ENCODE measurements at places on chromosomes 1 and 21. TPM values are rescaled to one million over a fixed set of nuclear protein-coding genes. Genes with fewer than 3 reads are reported as not detected.

- H3K27me3 ChIP-seq: no peaks in the 10 kb centered on the region
Measured at GRCh38 chr1:175033953-175034352, 10.7 kb upstream of the MRPS14 start.

DNA sequence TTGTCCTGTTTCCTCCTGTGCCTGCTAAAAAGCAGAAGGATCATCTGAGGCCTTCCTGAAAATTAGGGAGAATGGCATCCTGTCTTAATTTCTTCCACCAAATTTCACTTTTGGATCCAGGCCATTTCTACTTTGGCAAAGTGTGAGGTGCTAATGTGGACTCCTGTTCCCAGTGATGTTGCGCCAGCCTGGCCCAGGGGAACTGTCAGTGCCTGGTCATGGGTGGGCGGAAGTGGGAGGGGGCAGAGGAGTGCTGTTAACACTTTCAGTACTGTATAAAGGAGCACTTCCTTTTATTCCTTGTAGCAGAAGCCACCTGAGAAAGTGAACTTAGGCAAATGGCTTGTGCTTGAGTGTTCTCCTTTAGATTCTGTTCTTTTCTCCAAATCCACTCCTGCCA, 19.9 kb downstream of the ELAPOR1 start:
- H3K27me3 ChIP-seq: no peaks in the 10 kb centered on the region
- peak; percentile 31 for DNase-seq
- no peak overlapping the region for H3K4me3 ChIP-seq
- H3K36me3 ChIP-seq: no peaks in the 10 kb centered on the region
- H3K27ac ChIP-seq: no peak overlapping the region
- H3K4me1 ChIP-seq: peaks cover 8% of the 10 kb centered on the region

- no peaks in the 10 kb centered on the region for H3K27me3 ChIP-seq
- no peaks in the 10 kb centered on the region for H3K4me1 ChIP-seq
- no peak for DNase-seq
- H3K27ac ChIP-seq: no peak overlapping the region
- H3K36me3 ChIP-seq: no peaks in the 10 kb centered on the region
Measured at GRCh38 chr1:233040494-233040893, 90.1 kb downstream of the NTPCR start.

- no peaks in the 10 kb centered on the region for H3K36me3 ChIP-seq
- DNase-seq: no peak
- no peaks in the 10 kb centered on the region for H3K4me1 ChIP-seq
- no peaks in the 10 kb centered on the region for H3K27me3 ChIP-seq
- no peak overlapping the region for H3K4me3 ChIP-seq
Measured at GRCh38 chr1:32619701-32620485, 30.5 kb downstream of the ZBTB8OS start.

GRCh38 chr1:167289966-167290365, 69.3 kb downstream of the POU2F1 start:
- H3K4me1 ChIP-seq: peaks cover 47% of the 10 kb centered on the region
- DNase-seq: no peak
- H3K27me3 ChIP-seq: no peaks in the 10 kb centered on the region
- no peak overlapping the region for H3K4me3 ChIP-seq

- H3K4me1 ChIP-seq: no peaks in the 10 kb centered on the region
- DNase-seq: no peak
- H3K4me3 ChIP-seq: no peak overlapping the region
- H3K27me3 ChIP-seq: no peaks in the 10 kb centered on the region
Measured at GRCh38 chr1:147266381-147266780, 23.9 kb downstream of the CHD1L start.

FCN3 gene
- 15.4 TPM for total RNA-seq

DISC1 gene
- total RNA-seq: 2.6 TPM

IARS2 gene
- total RNA-seq: 83.6 TPM

ERICH3 gene
- not detected for total RNA-seq
